ENCODE measurements at places on chromosomes 12 and 14. TPM values are rescaled to one million over a fixed set of nuclear protein-coding genes. Genes with fewer than 3 reads are reported as not detected.

Gene TGM1
- 1.1 TPM for total RNA-seq

Gene BATF
- 24.2 TPM for total RNA-seq

Gene SDR9C7
- not detected for total RNA-seq

Gene PZP
- total RNA-seq: not detected

Gene ASIC1
- total RNA-seq: not detected

Gene IL26
- not detected for total RNA-seq

Gene SLC10A1
- total RNA-seq: not detected

Gene KRT71
- not detected for total RNA-seq

Gene SLC6A12
- not detected for total RNA-seq

Gene HCAR2
- total RNA-seq: under 0.01 TPM

Gene HOXC4
- total RNA-seq: under 0.01 TPM

Gene INTS13
- 17.2 TPM for total RNA-seq

Gene TAS2R9
- under 0.01 TPM for total RNA-seq

Gene B4GALNT1
- 0.81 TPM for total RNA-seq

Gene TPPP2
- total RNA-seq: not detected

Gene RFX4
- not detected for total RNA-seq

Gene CNTN1
- total RNA-seq: 0.54 TPM

Gene TMTC1
- 0.27 TPM for total RNA-seq

DNA sequence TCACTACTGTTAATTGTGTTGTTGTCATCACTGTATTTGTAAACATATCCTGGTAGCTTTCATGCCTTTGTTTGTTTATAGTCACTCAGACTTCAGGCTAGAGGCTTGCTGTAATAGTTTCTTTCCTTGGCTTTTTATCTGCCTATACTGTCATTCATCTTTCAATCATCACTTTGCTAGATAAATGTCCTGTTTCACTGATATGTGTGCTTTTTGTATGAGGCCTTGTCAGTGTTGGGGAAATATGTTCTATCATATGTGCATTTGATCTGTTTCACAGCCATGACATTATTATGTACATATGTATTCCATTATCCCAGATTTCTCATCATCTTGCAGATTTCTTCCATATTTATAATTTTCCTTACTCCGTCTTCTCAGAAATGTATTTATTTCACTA is 558.9 kb upstream of the LRFN5 start:
- DNase-seq: no peak

DNA sequence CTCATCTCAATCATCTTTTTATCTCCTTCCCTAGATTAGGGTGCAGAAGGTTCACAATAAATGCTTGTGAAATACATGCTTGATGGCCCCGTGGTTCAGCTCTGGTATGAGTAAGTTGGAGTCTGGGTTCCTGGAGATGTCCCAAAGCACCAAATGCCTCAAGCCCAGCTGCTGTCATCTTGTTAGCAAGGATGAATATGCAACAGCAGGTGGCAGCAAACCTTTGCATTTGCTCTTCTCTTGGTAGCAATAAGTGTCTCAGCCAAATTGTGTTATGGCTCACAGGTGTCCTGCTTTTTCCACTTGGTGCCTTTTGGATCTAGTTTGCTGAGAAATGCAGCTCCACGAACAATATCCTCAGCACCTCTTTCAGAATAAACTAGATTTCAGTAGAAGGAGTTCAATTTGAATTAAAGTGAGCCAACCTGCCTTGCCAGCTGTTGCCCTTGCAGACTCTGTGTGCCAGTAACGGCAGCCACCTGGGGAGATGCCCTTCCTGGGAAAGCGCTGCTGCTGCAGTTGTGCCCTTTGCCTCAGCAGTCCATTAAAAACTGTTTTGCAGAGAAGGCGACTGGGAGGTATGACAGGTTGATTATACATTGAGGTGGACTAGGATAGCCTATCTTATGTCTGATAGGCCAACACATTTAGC is 417.3 kb downstream of the SNAPC1 start:
- peak; percentile 22 for DNase-seq

DNA sequence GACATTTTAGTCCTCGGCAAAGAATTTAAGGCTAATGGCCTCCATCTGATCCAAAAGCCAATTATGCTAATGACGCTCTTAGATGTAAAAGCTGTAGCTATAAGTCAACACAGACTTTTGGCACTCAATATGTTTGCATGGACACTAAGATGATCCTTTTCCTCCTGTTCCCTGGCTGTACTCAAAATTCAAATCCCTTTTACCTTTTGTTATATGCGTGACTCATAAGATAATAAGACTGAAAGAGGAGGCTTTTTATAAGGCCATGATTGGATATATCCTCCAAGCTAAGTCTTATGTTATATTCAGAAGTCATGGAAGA is 89.8 kb downstream of the PDZRN4 start:
- no peak for DNase-seq

- DNase-seq: no peak
Measured at GRCh38 chr14:24475261-24475660, 32.7 kb upstream of the SDR39U1 start.

DNA sequence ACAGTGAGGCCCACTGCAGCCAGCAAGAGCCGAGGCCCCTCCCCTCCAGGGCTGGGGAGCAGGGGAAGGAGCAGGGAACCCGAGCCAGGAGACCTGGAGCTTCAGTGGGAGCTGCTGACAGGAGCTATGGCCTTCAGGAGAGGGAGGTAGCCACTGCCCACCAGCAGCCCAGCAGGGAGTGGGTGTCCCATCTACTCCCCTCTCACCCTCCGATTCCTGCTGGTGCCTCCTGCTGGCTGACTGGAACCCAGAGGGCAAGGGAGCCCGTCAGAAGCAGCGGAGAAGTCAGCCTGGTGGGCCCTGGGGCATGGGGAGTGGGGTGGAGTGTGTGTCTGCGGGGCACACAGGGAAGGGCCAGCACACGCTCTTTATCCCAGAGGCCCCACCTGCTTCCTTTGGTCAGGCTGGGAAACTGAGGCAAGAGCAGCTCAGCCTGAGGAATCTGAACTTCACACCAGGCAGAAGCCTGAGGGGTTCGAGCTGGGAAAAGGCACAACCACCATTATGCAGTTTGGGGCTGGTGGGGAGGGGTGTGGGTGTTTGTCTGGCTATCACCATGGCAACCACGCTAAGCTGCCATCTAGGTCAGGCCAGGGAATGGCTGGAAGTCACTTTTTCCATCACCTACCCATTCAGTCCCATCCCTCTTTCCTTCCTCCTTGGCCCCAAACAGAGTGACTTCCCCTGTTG is 36.8 kb upstream of the PLEKHG6 start:
- no peak for DNase-seq

DNA sequence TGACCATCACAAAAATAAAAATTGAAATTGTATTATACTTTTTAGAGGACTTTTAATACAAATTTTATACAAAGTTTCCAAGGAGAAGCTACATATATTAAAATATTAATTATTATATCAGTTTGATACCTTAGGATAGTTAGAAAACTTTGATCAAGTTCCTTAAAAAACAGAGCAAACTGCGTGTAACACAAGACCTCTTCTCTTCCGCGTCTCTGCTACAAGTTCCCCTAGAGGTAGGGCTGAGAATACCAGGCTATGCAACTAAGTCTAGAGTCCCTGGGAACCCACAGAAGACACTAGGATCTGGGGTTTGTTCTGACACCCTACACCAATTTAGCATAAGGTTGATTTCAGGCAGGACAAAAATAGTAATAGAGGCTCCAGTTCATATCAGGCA is 319.0 kb downstream of the FOXG1 start:
- no peak for DNase-seq

DNA sequence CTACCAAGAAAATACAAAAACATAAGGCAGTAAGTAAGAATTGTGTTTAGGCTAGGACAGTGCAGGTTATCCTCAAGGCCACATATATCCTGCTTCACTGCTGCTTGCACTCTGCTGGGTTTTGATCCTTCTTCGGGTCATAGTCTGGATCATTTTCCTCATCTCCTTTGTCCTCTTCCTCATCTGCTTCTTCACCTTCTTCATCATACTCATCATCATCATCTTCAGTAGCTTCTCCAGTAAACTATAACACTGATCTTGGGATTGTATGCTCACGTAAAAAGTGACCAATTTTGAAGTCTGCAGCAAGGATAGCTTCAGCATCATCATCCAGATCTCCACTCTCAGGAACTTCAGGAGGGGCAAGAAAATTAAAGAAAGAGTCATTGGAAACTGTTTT is 29.4 kb downstream of the YARS2 start:
- no peak for DNase-seq

DNA sequence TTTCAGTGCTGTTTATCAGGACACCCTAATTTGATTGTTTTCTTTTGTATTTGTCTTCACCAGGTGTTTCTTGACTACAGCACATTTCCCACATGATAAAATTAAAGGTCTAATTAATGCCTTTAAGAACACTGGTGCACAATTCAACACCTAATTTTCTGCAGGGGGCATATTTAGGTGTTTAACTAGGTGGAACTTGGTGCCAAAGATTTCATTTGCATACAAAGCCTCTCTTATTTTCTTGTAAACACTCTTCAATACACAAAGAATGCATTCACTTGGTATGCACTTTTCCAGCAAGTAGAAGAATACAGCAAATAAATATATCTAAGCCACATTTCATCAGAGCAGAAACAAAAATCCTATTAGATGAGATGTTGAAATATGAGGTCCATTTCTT is 646.2 kb upstream of the FOXG1 start:
- DNase-seq: no peak

DNA sequence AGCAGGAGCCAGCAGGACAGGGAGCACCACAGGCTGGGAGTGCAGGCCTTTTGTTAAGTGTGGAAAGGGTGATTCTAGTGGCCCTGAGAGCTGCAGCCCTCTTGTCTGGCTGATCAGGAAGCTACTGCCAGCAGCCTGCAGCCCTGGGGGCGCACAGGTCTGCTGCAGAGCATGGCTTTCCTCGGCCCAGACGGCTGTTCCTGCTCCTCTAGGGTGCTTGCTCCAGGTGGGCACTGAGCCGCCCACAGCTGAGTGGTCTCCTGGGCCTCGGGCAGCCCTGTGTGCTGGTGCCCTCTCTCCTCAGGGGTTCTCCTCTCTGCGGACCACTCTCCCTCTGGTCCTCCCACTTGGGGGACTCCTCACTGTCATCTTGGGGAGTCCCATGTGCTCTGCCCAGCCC is 18.9 kb downstream of the CCDC88C start:
- no peak for DNase-seq

DNA sequence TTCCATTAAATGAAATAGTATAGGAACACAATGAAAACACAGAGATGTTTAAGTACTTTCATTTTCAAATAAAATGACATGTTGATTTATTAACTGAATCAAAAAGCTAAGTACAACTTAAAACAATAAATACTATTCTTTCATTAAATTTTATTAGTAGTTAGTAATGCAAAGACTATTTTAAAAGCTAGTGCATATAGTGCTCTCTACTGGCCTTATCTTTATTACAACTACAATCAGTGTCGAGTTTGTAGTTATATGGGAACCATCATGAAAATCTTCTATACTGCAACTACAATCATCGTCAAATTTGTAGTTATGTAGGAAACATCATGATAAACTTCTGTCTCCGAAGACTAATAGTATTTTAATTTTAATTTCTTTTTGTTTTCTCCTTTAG is 8.9 kb upstream of the LIN7A start:
- no peak for DNase-seq

DNA sequence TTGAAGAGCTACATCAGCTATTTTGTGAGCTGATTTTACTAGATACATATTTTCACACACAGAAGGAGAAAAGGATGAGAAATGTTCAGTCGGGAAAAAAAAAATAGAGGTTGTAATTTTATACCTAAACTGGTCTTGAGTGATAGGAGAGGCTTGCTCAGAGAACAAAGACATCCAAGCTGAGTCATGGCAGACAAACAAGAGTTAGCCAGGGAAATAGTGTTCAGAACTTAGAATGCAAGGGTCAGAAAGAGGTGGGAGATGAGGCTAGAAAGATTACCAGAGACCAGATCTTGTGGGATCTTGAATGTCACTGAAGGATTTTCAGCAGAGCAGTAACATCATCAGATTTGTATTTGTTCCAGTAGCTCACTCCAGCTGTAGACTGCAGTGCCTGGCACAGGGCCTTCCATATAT is 121.9 kb upstream of the ATF1 start:
- no peak for DNase-seq

DNA sequence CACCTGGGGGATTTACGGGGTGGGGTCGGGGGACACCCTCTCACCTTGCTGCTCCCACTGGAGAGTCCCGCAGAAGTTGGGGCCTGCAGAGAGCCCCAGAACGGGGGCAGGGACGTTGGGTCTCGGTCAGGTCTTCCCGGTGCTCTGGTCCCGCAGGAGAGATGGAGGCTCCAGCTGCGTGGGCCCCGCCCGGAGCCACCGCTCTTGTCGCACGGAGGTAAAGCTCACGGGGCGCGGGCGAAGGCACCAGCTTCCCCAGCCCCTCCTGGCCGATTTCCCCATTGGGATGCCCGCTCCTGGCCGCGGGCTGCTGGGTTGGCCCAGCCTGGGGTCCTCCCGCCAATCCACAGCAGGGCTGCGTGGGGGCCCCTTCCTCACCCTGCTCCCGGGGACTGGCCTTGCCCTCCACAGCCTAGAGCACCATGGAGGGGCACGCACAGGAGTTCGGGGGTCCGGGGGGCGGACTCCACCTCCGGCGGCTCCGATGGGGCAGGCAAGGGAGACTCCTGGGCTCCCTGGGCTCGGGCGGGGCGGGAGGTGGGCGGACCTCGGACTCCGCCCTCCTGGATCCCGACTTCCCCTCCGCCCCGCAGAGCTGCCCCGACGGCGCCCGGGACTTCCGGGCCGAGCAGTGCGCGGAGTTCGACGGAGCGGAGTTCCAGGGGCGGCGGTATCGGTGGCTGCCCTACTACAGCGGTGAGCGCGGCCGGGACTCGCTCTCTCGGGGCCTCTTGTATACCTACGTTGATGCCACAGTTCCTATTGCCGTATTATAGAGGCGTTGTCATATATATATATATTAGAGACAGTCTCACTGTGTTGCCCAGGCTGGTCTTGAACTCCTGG is 8.4 kb downstream of the PAPLN start:
- DNase-seq: peak; percentile 52

GRCh38 chr12:3816266-3816665 is 56.9 kb downstream of the PARP11 start:
- no peak for DNase-seq

GRCh38 chr12:56521590-56522371 is at the start of gene RBMS2:
RBMS2 (plus strand) TSS chr12:56521820; CDS start chr12:56522024, 204 bp downstream.
- peak; percentile 78 for DNase-seq

GRCh38 chr12:7021956-7022355 is 3.7 kb upstream of the LPCAT3 start:
- no peak for DNase-seq

GRCh38 chr12:120196363-120196762 is 1.8 kb upstream of the GCN1 start:
- no peak for DNase-seq

DNA sequence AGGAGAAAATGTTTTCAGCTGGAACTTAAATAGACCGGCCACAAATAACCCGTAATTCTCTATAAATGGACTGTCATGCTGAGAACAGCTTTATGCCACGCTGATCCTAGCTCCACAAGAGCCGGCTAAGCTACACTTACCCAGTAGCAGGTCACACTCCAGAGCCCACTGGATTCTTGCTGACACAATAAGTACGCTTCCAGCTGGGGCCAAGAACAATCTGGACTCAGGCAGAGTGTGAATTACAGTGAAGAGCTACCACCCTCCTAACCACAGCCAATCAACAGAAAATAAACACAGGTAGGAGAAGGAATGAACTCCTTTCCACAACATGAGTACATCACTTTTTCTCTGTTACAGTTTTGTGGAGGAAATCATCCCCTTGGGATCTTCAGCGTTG is 531.3 kb downstream of the GALC start:
- no peak for DNase-seq

Data from hematopoietic multipotent progenitor cell (in vitro differentiated cells).